G401 (cell line): ENCODE measurements at places on chromosomes 5 and 9. TPM values are rescaled to one million over a fixed set of nuclear protein-coding genes. Genes with fewer than 3 reads are reported as not detected.

The RNF14 gene
- total RNA-seq, result 61.5 and 65.6 TPM in 2 replicates

The TSLP gene
- total RNA-seq, result not detected in 2 replicates

The TMEM161B gene
- total RNA-seq, result 3.1 and 5.3 TPM in 2 replicates

The SOHLH1 gene
- total RNA-seq, result not detected in 2 replicates

The CARTPT gene
- total RNA-seq, result not detected in 2 replicates

The HSPB3 gene
- total RNA-seq, result not detected in 2 replicates

The TIMD4 gene
- not detected in 2 replicates for total RNA-seq

The IFNB1 gene
- not detected in 2 replicates for total RNA-seq

The C9orf72 gene
- total RNA-seq, result 3.6 and 6.0 TPM in 2 replicates

The LAMC3 gene
- total RNA-seq, result 1.8 and 3.3 TPM in 2 replicates

The IPPK gene
- 11.1 and 15.9 TPM in 2 replicates for total RNA-seq

The GFI1B gene
- 1.5 TPM in 1 of 2 replicates, not detected in the other for total RNA-seq

The THBS4 gene
- total RNA-seq, result 1.9 and 5.2 TPM in 2 replicates

The CMYA5 gene
- total RNA-seq, result under 0.01 and 0.07 TPM in 2 replicates

The SH2D3C gene
- total RNA-seq, result 4.6 and 6.5 TPM in 2 replicates

The ACTBL2 gene
- total RNA-seq, result not detected in 2 replicates

The SOX30 gene
- not detected in 2 replicates for total RNA-seq

The GRIA1 gene
- not detected in 2 replicates for total RNA-seq

The TAF1L gene
- total RNA-seq, result under 0.01 and 0.03 TPM in 2 replicates

The DDX4 gene
- not detected in 2 replicates for total RNA-seq

The HTR4 gene
- total RNA-seq, result not detected in 2 replicates
